ENCODE measurements at places on chromosomes 12 and 14. TPM values are rescaled to one million over a fixed set of nuclear protein-coding genes. Genes with fewer than 3 reads are reported as not detected.

The PZP gene
- total RNA-seq, result not detected

The RIPK3 gene
- total RNA-seq, result 4.4 TPM

The LIN7A gene
- total RNA-seq, result 35.1 TPM

The KCNH3 gene
- total RNA-seq, result 0.93 TPM

The KERA gene
- total RNA-seq, result 52.3 TPM

The WNT5B gene
- total RNA-seq, result 34.6 TPM

The GNB3 gene
- 223 TPM for total RNA-seq

The RAD9B gene
- 1.9 TPM for total RNA-seq

The SELPLG gene
- total RNA-seq, result 2.9 TPM

The PTPRQ gene
- total RNA-seq, result 21.9 TPM

The KLRB1 gene
- 0.77 TPM for total RNA-seq

The KLHL42 gene
- total RNA-seq, result 48.0 TPM

The PMCH gene
- not detected for total RNA-seq

The MUCL1 gene
- total RNA-seq, result not detected

The ZC3H14 gene
- 114 TPM for total RNA-seq

Data from camera-type eye (tissue), 1 donor.